ENCODE measurements at places on chromosomes 6 and 20.

DNA sequence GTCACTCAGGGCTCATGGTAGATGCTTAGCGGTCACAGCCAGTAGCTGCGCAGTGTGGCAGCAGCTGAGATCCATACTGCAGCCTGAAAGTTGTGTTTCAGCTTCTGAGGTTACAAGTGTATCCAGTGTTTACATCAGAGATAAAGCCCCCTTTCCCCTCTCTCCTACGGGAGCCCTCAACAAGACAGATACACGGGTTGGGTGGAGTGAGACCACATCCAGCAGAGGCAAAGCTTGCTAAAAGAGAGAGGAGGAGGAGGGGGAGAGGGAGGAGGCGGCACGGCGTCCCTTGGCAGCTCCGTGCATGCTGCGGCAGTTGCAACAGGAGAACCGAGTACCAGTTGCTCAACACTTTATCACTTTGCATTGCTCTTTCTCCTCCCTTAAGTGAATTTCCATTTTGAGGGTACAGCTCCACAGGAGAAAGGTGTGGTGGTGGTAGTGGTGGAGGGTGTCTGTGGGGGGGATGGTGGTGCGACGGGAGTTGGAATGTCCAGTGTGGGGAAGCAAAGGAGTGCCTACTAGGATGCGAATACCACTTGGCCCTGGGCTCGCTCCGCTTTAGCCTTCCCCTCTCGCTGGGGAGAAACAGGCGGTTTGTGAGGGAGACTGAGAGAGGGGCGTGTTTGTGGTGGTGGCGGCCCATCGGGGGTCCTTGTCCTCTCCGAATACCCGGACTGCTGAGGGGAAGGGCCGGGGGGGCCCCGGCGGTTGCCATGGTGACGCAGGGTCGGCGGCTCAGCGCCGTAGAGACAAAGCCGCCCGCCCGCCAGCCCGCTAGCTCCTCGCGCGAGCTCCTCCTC is 405 bp upstream of the RNF182 start:
- DNase-seq: no peak

DNA sequence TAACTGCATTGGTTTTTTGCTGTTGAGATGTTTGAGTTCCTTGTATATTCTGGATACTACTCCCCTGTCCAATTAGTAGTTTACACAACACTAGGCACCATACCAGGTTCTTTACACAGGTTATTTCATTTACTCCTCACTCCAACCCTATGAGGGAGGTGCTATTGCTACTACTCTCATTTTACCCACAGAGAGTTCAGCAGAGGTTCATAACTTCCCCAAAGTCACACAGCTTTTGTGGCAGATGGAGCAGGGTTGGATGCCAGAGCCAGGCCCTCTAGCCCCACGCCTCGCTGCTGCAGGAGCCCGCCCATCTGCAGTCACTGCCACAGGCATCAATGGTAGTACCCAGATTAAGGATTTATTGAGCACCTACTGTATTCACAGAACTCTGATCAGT is 61.7 kb upstream of the MAP3K4 start:
- no peak for DNase-seq

DNA sequence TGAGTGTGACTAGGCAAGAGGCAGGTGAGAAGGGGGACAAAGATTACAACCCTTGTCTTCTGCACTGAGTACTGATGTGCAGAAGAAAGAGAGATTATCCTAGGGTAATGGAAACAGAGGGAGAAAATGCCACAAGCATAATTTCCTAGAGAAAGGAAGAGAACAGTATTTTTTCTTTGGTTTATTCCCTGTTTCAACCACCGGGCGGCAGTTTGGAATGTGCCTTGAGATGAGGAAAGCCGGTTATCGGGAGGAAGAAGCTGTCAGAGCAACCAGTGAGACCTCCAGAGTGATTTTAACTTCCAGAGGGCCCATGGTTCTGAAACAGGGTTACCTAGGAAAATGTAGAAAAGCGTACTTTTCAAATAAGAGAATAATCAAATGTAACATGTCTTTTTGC is 121.4 kb downstream of the REV3L start:
- DNase-seq: no peak

DNA sequence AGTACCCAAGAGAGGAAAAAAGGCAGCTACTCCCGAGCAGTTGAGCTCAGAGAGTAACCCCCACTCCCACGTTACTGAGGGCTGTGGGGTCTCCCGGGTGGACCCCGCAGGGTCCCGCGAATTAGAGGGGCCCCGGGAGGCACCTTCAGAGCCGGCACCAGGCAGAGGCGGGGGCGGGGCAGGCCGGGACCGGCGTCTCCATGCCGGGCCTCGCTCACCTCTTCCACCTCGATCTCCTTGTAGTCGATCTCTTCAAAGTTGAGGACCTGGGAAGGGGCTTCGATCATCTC is 381 bp downstream of the MAP3K7 start:
- peak; percentile 39 for DNase-seq

DNA sequence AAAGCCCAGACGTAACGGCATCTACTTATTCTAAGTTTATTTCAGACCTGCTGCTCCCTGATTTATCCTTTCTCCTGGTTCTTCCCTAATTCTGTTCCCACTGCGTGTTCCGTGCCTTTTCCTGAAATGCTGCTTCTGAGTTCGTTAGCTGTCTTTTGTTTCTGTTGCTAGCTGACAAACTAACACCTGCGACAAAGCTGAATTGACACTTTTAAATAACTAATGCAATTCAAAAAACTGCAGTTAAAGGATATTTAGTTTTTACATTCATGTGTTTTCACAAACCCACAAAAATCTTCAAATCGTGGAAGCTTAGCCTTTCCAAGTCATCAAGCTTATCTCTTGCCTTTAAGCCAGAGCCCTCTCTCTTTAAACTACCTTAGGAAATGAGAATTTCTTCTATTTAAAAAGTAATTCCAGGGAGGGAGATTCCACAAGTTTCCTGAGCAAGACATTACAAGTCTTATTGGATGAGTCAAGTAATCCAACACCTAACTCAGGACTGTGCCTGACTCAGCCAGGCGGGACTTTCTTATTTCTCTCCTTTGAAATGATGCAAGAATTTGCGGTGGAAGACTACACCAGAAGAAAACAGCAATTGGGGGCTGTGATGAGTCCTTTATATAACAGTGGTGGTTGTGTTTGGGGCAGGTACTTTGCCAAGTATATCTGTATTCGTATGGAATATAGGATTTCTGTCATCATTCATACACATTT is 6.3 kb downstream of the ADTRP start:
- peak; percentile 24 for DNase-seq

GRCh38 chr6:69623357-69623756 is 173.5 kb downstream of the LMBRD1 start:
- no peak for DNase-seq

DNA sequence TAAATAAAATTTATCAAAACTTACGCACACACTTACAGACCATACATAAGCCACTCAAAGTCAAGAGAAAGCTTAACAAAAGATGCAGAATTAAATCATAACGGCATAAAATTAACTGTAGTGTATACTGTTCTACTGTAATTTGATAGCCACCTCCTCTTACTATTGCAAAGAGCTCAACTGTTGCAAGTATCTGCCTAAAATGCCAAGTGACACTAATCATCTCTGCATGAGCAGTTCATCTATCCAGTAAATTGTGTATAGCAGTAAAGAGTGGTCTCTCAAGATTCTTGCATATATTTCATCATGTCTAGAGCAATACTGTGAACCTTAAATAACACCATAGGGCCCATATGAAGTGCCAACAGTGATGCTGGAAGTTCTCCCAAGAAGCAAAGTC is 12.3 kb downstream of the OR2H2 start:
- no peak for DNase-seq

All from activated naive CD4-positive, alpha-beta T cell treated with anti-CD3 and anti-CD28 coated beads, Interleukin-2, amount 50 U/mL, for 16 hours (primary cell).